Stimulated activated CD8-positive, alpha-beta memory T cell treated with anti-CD3 and anti-CD28 coated beads, Interleukin-4, amount 100 ng/mL, for 4 hours (primary cell): ENCODE measurements at places on chromosomes 4 and X.

GRCh38 chr4:118282692-118283091, 70.1 kb downstream of the PRSS12 start:
- no peak for DNase-seq

- no peak for DNase-seq
These were observed 82.1 kb downstream of the TASL start for GRCh38 chrX:30495468-30495867.

GRCh38 chrX:69357317-69357716, 146.8 kb upstream of the NALF2 start:
- DNase-seq, result no peak

DNA sequence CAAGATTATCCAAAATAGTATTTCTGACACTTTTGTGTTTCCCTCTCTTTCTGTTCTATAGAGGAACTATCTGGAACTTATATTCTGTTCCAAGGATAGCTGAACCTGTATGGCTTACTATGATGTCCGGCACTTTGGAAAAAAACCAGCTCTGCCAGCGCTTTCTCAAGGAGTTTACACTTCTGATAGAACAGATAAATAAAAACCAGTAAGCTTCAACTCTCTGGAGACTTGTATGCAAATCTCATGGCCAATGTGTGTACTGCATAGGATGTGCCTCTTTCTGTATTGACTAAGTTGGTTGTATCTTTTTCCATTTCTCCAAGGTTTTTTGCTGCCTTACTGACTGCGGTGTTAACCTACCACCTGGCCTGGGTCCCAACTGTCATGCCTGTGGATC, 92.5 kb downstream of the FNIP2 start:
- no peak for DNase-seq

DNA sequence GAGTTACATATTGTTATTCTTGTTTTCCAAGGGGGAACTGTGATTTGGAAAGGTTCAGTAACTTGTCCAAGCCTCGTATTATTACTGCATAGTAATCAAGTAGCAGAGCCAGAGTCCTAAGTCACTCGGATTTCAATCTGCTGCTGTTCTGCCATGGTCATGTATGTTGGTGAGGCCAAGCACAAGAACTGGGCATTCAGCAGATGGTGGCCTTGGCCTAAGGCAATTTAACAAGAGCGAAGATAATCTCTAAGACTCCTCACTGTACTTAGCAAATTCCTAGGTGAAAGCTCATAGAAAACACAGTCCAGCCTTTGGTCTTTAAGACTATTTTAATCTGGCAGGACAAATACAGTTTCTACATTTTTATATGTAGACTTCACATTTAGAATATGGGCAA, 64.8 kb downstream of the NDST3 start:
- no peak for DNase-seq

DNA sequence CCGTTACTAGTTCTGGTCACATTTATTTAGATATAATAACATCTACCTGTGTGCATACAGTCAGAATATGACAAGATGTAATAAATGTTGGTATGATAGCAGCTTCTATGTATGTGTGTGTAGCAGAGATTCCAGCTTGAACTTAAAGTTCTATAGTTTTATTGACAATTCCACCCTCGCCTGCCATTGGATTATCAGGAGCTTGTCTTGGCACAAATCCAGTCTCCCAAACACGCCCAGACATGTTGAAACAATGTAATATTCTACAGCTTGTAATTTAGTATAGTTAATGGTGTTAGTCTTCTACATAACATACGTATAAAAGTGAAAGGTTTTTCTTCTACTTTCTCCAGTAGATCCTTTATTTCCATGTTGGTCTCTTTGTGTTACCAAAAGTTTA, 44.4 kb downstream of the BBS12 start:
- DNase-seq, result no peak

- no peak for DNase-seq
These were observed 202.7 kb downstream of the GBA3 start for GRCh38 chr4:22895482-22895881.

DNA sequence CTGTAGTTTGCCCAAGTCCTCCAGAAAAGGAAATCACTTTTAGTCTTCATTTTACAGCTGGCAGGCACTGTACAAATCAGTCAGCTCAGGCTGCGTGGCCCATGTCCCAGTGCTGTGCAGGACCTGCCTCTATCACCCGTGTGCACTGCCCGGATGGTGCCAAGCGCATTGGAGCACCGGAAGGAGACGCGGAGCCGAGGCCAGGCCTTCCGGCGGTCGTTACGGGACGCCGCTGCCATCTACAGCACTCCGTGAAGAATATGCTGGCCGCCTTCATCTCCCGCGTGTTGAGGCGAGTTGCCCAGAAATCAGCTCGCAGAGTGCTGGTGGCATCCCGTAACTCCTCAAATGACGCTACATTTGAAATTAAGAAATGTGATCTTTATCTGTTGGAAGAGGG, at the start of gene PDHA2:
Gene PDHA2, plus strand, starts transcription at position 203 of the 400 bp plus-strand sequence. Its CDS starts 58 bp downstream, at position 261.
- DNase-seq, result no peak

GRCh38 chrX:137430301-137430700, 135.6 kb upstream of the ZIC3 start:
- DNase-seq, result no peak

DNA sequence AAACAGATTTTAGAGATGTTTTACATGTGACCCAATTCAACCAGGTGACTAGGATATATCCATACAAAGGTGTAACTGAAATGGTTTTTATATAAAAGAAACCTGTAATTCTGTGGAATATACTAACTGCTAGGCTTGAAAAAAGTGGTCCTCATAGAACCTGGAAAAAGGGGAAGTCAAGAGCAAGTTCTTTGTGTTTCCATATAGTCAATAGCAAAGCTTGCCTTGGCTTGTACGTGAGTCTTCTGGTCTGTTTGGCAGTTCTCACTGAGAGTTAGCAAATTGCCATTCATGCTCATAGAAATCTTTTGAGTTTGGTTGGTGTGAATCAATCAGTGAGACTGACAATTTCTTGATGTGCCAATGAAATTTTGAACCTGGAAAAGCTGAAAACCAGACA, 79.4 kb upstream of the SMIM10 start:
- DNase-seq, result no peak

DNA sequence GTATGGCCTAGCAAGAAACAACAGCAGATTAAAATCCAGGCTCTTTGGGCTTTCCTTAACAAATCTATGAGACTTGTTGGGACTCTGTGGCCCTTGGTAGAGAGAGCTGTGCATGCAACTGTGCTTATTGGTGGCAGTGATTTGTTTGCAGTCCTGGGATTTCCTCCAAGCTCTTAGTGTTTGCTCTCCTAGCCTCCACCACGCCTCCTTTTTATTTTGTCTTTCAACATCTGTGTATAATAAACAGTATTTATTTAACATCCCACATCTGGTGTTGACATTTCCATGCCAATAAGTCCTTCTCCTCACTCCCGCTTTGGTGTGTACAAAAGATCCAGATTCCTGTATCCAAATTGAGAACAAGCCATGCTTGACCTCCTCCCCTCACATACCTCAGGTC, 3.1 kb downstream of the TNMD start:
- DNase-seq, result no peak

- no peak for DNase-seq
These were observed 9.4 kb upstream of the COPS4 start for GRCh38 chr4:83025563-83025962.

GRCh38 chrX:74363914-74364313, 57.4 kb upstream of the SLC16A2 start:
- no peak for DNase-seq
